ENCODE measurements at places on chromosomes 7 and 10.

DNA sequence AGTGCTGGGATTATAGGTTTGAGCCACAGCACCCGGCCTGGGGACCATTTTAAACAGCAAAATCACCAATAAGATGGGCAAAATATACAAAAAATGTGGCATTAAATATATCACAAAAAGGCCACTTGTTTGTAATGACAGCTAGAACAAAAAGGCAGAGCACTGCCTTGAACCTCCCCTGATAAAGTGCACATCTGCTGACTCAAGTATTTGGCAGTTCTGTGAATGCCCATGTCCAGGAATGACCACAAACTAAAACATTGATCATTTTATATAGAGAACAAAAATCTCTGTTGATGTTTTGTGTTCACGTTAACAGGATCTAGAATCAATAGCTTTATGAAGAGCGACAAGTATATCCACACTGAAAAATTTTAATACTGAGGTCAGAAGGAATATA is 21.5 kb downstream of the HERC4 start:
- DNase-seq, result no peak

DNA sequence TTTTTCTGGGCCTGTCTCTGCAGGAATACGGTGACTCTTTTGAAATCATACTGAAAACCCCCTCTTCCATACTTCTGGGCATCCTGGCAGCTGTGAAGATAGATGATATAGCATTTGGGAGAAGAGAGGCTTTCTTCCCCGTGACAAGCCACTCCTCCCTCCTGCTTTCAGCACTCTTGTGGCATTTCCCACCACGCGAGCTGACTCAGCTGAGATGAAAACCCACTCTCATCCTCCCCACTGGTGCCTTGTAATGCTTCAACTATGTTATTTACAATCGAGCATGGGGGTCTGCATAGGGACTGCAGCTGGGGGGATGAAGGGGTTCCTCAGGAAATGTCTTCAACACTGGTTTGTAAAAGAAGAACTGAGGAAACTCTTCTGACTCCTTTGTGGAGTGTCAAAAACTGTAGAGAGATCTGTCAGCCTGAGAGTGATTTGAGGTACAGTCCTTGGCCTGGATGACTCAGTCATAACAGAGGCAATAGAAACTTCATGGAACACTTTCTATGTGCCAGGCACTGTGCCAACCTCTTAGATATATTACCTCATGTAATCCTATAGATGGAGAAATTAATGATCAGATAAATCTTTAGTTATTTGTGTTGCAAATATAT is 1.7 kb upstream of the TBATA start:
- peak; percentile 28 for DNase-seq

DNA sequence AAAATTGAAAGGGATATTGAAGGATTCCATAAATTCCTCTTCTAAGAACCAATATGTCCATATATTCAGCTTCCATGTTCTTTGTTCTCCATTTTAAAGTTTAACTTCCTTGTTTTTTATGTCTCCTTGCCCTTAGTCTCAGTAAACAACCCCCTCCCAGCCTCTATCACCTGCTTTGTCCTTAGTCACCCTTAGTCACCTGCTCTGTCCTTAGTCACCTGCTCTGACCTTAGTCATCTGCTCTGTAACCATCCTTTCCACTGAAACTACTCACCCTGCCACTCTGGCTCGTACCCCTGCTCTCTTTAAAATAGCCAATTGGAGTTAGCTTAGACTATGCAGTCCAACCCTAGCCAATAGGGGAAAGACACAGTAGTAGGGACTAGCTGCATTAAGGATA is 136.2 kb upstream of the TMEM106B start:
- no peak for DNase-seq

DNA sequence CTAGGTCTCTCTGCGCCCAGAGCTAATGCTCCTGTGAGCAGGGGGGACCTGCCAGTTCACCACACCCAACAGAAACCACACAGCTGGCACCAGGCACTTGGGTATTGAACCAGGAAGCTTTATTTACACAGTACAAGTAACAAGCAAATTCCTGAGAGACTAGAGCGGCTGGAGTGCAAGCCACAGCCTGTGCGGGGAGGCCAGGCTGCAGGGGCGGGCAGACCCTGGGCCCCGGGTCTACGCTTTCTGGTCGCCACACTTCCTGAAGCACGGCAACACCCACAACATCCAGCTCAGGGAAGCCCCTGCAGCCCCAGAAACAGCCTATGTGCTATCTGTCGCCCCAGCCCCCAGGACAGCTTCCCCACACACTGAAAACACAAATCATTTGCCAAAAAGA is 125.0 kb downstream of the FAM53B start:
- no peak for DNase-seq

DNA sequence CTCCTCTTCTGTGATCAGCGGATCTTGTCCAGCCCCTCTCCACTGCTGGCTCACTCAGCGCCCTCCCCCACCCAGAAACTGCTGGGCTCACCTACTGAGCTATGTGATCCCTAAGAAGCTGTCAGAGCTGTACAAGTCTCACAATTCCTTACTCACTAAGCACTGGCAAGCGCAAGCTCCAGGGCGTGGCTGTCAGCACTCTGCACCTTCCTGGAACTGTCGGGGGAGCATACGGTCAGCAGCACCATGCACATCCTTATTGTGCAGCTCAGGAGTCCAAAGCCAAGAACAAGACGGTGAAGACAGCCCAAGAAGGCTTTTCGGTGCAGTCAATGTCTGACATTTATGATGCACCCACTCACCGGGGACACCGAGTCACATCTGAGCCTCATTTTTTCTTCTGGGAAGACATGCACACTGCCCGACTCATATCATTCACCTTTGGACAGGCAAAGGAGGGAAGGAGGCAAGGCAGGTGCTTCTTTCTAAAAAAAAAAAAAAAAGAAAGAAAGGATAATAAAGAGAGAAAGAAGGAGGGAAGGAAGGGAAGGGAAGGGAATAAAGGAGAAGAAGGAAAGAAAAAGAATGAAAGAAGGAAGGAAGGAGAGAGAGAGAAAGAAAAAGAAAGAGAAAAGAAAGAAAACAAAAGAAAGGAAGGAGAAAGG is 56.3 kb downstream of the ASB13 start:
- DNase-seq, result no peak

GRCh38 chr7:134210227-134210626 is 83.1 kb downstream of the LRGUK start:
- no peak for DNase-seq

- peak; percentile 90 for DNase-seq
Observed at GRCh38 chr7:69598081-69598486, at the start of gene AUTS2. Gene AUTS2 (plus strand): TSS chr7:69598475. CDS start chr7:69599654, 1,179 bp downstream.

DNA sequence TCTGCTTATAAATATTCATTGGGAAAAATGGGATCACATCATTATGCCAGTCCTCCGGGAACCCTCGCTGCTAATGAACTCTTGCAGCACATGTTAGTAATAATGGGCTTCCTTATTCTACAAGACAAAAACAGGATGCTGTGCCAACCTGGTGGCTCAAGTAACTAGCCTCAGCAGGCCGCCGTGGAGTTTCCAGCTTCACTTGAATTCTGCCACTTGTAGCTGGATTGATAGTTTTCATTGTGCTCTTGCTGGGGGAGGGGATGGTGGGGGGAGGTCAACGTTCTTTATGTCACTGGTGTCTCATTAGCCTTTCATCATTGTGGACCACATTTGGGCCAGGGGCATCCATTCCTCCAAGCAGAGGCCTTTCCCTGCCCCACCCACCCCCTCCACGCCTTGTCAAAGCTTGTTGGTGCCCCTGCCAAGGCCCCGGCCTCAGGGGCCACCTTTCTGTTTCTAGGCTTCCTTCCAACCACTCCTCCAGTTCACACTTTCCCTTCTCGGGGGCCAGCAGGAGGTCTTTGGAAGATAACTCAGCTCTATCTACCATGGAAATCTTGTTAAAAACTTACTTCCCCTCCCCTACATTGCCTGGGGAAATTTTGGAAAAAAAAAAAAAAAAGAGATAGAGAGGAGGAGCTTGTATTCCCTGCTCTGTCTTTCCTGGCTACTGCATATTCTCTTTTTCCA is 153.9 kb downstream of the BMPER start:
- no peak for DNase-seq

- DNase-seq, result no peak
Observed at GRCh38 chr7:47737601-47738000, 155.7 kb upstream of the TNS3 start.

DNA sequence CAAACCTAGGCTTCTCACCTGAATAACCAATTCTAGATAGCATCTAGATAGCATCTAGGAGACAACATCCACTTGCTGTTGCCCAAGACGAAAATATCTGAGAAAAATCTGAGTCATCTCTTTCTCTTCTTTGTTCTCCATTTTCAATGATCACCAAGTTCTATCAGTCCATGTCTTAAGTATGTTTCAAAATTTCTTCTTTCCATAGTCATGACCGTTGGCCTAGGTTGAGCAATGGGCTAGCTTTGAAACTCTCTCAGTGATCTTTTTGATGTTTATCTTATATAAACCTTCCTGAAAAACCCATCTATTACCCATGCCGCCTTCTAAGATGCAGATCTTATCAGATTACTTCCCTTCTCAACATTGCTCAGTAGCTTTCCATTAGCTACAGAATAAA is 23.4 kb upstream of the CASD1 start:
- DNase-seq, result no peak

DNA sequence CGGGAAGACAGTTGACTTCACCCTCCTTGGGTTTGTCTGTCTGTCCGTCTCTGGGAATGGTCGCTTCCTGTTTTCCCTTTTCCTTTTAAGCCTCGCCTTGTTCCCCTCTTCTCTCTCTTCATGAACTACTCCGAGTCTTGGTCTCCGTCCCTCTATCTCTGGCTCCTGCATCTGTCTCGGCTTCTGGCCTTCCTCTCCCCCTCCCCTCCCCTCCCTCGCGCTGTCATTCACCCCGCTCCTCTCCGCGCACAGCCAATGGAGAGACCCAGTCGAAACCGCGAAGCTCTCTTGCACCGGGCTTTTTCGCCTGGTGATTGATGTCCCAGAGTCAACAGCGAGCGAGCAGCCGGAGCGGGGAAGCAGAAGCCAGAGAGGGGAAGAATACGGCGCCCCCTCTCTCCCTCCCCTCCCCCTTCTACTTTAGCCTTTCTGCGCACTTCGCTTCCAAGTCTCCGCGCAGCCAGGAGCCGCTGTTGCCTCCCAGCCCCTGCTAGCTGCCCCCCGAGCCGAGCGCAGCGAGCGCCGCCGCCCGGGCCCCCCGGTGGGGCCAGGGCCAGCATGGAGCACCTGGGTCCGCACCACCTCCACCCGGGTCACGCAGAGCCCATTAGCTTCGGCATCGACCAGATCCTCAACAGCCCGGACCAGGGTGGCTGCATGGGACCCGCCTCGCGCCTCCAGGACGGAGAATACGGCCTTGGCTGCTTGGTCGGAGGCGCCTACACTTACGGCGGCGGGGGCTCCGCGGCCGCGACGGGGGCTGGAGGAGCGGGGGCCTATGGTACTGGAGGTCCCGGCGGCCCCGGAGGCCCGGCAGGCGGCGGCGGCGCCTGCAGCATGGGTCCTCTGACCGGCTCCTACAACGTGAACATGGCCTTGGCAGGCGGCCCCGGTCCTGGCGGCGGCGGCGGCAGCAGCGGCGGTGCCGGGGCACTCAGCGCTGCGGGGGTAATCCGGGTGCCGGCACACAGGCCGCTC is at the start of gene TLX1:
Gene TLX1, plus strand, starts transcription at position 317 of the 978 bp plus-strand sequence. Its CDS starts 242 bp downstream, at position 559.
- no peak for DNase-seq

- DNase-seq, result no peak
Observed at GRCh38 chr7:30900803-30901362, 10.8 kb upstream of the AQP1 start.

All from thymus (tissue), 14 donors.